ENCODE measurements at places on chromosomes 12 and 14.

GRCh38 chr12:19988948-19989347 lies 379.4 kb upstream of the PDE3A start:
- no peak for DNase-seq

DNA sequence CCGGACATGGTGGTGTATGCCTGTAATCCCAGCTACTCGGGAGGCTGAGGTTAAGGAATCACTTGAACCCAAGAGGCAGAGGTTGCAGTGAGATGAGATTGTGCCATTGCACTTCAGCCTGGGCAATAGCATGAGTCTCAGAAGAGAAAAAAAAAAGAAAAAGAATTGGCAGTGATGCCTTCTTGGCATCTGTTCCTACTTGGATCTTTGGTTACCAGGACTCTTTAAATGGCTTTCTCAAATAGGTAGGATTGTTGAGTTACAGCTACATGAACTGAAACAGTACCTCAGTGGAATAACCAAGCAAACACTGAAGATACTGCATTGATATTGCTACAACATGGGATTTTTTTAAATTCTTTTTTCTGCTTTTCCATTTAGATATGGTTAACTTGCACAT lies 136.8 kb downstream of the SAMD4A start:
- DNase-seq, result no peak

- DNase-seq, result peak; percentile 77
Observed at GRCh38 chr14:93977790-93978581, 1.6 kb upstream of the ASB2 start.

DNA sequence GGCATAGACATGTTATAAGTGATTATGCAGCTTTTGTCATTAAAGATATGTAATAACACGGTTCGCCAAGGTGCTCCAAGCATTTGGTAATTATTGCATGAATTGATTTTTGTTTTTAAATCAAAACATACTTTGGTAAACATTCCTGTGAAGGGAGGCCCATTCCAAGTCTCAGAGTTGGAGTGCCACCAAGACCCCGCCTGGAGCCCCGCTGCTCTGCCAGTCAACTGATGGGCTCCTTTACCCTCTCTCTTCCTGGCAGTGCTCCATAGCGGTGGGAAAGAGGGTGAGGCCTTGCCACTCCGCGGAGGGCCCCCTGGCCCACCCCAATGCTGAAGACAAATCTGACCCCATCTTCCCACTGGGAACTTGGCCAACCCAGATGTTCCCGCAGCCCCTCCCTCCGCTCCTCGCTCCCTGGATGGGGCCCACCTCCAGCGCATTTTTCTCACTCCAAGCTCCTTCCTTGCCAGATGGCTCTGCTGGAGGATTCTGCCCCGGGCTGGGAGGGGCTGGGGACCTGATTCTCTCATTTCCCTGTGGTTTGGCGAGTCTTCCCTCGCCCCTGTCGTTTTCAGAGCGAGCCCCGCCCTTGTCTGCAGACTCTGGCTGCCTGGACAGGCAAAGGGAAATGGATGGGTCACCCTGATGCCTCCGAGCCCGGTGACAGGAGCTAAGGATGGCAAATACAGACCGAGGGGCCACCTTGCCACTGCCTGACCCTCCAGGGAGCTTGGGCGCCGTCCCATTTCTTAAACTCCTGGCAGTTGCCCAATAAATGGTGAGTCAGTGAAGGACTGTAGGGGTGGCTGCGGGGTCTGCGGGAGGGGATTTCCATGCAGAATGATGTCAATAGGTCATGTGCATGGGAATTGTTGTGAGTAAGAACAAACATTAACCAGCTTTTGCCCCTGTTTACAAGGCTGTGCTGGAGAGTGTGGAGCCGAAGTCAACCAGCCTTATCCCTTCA lies 9.2 kb upstream of the PAPLN start:
- no peak for DNase-seq

DNA sequence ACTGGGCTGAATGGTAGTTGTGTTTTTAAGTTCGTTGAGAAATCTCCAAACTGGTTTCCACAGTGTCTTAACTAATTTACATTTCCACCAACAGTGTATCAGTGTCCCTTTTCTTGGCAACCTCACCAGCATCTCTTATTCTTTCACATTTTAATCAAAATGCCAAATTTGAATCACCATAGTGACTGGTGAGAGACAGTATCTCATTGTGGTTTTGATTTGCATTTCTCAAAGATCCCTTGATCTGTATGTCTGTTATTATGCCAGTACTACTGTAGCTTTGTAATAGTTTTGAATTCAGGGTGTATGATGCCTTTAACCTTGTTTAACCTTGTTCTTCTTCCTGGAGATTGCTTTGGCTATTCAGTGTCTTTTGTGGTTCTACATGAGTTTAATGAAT lies 2.2 kb upstream of the EIF2S3B start:
- DNase-seq, result no peak

GRCh38 chr12:69341328-69341727 lies 6.9 kb upstream of the LYZ start:
- DNase-seq, result no peak

DNA sequence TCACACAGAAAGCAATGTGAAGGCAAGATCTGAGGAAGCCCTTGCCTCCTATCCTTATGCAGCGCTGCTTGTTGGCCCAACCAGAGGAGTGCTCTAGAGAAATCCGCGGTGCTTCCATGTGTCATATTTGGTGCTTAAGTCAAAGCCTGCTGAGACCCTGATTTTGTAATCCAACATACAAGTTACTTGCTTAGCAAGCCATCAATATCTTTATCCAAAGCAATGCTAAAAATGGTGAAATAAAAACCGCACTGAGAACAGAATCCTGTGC lies 250.0 kb downstream of the MED13L start:
- DNase-seq, result no peak
